Right atrium auricular region (tissue), 2 donors: ENCODE measurements at places on chromosomes 12 and 14.

DNA sequence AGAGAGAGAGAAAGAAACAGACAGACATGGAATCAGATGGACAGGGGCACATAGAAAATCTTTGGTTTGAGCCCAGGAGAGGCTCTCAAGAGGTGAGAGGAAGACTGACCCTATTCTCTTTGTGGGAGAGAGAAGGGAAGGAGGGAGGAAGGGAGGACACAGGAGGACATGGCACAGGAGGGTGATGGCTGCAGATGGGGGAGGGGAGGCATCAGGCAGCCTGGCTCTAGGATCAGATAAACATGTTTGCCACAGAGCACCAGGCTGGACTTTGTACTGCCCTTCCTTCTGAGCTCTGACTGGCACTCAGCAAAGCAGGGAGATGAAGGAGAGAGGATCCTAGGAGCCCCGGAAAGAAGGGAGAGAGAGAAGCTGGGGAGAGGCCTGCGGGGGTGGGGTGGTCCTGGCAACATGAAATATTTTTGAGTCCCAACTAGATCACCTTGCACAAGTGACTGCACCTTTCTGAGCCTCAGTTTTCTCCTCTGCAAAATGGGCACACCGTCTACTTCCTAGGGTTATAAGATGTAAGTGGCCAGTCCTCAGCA, 6.1 kb downstream of the HNF1A start:
- DNase-seq = no peak

DNA sequence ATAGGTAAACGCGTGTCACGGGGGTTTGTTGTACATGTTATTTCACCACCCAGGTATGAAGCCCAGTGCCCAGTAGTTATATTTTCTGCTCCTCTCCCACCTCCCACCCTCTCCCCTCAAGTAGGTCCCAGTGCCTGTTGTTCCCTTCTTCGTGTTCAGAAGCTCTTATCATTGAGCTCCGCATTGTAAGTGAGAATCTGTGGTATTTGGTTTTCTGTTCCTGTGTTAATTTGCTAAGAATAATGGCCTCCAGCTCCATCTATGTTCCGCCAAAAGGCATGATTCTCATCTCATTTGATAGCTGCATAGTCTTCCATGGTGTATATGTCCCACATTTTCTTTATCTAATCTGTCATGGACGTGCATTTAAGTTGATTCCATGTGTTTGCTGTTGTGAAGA, 6.9 kb upstream of the GPRC5D start:
- no peak for DNase-seq

GRCh38 chr14:70716958-70717357, 75.2 kb downstream of the TTC9 start:
- no peak for DNase-seq

GRCh38 chr12:50397117-50397650, 775 bp upstream of the FAM186A start:
- DNase-seq = no peak

DNA sequence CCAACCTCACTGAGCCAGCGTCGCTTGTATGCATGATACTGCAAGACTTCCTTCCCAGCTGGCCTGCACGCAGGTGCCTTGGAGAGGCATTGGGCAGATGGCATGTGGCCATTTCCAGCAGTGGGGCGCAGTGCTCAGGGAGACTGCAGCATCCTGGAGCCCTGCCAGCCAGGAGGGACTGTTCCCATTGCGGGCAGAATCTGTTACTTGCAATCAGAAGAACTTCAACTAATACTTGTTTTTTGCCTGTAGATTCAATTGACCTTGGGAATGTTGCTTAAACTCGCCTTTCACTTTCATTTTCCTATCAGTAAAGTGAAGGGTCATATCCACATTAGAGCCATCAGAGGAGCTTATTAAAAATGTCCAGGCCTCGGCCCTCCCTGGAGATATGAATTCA, 29.8 kb downstream of the ANKRD9 start:
- DNase-seq = no peak

GRCh38 chr12:93722835-93723567, 45.8 kb downstream of the CRADD start:
- DNase-seq = no peak

DNA sequence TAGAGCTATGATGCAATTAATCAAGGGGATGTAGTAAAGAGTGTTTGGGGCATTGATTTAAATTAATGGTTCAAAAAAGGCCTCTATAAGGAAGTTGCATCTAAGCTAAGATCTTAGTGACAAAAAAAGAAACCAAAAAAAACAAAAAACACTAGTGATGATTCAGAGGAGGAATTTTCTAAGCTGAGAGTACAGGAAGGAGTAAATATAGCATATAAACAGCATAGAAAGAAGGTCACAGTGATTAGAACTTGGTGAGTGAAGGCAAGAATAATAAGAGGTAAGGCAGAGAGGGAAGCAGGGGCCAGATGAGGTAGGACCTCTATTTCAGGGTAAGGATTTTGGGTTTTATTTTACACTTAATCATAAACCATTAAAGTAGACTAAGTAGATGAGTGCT, 48.0 kb upstream of the PDZRN4 start:
- DNase-seq = no peak

GRCh38 chr12:108768591-108769500, 37.5 kb upstream of the CORO1C start:
- DNase-seq = no peak

DNA sequence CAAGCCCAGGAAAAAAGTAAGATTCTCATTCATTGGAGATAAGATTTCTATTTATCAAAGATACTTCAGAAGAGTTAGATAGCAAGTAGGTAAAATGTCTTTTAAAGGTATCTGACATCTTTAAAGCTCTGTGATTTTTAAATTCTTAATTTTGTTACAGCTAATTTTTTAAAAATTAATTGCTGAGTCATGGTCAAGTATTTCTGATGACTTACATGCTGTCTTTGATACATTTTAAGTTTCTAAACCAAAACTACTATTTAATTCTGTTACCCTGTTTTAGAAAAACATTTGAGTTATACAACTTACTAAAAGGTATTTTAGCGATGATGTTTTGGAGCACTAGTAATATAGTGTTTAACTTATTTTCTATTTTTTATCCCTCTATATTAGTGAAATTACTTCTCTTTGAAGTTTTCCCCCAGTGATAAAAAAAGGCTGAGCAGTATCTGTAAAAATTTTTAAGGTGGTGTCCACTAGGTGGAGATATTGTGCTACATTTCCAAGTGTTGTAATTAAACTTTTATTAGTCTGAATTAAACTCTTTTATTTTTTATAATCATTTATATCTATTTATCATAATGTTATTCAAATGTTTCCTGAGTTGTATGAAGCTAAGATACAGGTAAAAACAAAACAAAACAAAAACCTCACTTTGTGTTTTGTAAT, 11.5 kb downstream of the ALG10 start:
- DNase-seq = no peak

DNA sequence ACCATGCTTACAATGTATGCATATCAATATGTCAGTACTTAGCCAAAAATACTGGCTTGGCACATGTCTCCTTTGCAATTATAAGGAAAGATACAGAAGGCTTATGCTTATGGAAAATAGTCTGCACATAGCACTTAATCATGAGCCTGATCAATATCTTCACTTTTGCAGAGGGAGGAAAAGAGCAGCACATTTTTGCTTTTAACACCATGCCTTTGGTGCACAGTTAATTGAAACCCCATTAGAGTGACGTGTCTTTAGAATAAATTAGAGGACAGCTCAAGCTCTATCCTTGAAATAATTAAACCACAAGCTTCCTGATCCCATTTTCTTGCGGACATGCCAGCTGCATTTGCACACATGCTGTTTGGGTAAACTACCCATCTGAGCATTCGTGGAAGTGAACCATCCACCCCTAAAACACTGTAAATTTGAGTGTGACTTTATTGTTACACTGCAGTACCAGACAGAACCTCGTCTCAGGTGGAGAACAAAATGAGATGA, 839.9 kb upstream of the MGAT4C start:
- no peak for DNase-seq

- no peak for DNase-seq
Measured at GRCh38 chr14:90060965-90061684, 669 bp upstream of the KCNK13 start.
